CD4-positive, alpha-beta T cell treated with Interleukin-4 for 1 hour (primary cell): ENCODE measurements at places on chromosomes 3 and 15.

DNA sequence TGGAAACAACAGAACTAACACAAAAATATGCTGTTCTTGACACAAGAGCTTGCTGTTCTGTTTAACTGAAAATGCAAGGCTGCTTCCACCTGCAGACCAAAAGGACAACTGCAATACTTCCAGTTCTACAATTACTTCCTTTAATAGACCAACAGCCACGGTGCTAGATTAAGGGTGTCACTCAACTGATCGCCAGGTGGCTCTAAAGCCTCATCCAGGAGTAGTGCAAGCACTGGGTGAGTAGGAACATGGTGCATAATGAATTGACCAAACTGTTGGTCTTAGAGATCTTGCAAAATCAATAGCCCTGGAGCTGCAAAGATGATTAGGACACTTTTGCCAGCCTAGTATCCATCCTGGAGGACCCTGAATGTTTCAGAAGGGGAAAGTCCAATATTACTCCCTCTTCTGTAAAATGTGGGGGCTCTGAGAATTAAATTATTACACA lies 3.6 kb upstream of the CLDN16 start:
- DNase-seq: no peak

GRCh38 chr3:123383091-123384053 lies 65.5 kb downstream of the ADCY5 start:
- DNase-seq: no peak

GRCh38 chr3:148922467-148922866 lies 57.4 kb downstream of the CPA3 start:
- DNase-seq: no peak

- no peak for DNase-seq
Measured at GRCh38 chr3:129663930-129664646, 57.6 kb upstream of the PLXND1 start.

DNA sequence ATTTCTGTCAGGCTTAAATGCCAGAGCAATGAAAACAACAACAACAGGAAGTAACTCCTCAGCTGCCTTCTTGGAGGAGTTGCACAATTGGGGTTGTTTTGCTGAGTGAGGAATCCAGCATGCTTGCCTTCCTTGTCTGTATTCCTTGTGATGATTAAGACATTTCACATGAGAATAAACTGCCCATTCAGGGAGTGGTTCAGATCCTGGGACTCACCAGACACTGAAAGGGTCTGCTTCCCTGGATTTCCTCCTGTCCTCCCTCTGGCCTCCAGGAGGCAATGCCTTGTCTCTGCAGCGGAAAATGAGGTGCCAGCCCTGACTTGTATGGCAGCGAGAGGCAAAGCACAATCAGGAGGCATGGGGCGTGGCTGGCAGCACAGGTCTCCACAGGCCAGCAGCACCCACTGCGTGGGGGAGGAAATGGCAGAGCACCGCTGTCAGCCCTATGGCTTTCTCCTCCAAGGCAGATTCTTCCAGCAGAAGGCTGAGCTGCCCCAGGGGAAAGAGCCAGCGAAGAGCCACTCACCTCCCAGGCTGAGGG lies 41.5 kb downstream of the RBP2 start:
- no peak for DNase-seq

GRCh38 chr3:69558912-69559311 lies 173.0 kb upstream of the FRMD4B start:
- no peak for DNase-seq

DNA sequence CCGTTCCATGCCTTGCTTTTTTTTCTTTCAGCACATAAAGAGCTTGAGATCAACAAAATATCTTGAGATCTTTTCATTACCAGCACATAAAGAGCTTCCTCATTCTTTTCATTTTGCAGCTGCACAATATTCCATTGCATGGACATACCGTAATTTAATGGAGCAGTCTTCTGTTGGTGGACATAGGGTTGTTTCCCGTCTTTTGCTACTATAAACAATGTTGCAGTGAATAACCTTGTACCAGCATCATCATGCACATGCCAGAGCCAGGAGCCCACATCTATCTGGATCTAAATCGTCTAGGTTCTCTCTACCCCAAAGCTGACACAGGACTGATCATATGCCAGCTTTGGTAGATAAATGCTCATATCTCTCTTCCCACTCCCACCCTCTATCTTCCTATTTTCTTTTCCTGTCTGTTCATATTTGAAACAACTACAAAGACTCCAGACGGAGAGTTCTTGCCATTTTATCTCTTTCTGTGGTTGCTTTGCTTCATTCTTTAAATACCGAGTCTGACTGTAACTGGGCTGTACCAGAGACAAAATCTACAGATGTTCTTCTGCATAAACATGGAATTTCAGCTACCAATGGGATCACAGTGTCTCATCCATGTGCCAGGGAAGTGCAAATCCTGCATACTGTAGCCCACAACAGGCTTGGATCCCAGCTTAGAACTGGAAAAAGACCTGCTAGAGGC lies 47.1 kb upstream of the AKAP13 start:
- no peak for DNase-seq

GRCh38 chr3:72697717-72698116 lies 150.5 kb downstream of the SHQ1 start:
- no peak for DNase-seq

DNA sequence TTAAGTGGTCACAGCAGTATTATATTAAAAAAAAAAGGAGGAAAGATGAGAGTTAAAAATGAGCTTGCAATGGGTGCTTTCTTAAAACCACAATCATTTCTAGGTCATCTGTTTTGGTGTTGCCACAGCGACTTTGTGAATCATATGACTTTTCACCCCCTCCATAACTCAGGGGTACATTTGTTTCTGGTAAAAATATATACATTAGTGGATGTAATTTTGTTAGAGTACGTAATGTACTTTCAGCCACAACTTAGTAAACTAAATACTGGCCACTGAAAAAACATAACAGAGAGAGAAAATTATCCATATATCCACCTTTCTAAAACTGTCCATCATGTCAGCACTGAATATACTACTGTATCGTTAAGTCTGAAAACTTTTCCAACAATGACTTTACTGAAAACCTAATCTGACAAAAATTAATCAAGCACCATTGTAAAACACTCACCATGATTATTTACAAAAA lies 3.4 kb downstream of the ANKRD28 start:
- peak; percentile 64 for DNase-seq

DNA sequence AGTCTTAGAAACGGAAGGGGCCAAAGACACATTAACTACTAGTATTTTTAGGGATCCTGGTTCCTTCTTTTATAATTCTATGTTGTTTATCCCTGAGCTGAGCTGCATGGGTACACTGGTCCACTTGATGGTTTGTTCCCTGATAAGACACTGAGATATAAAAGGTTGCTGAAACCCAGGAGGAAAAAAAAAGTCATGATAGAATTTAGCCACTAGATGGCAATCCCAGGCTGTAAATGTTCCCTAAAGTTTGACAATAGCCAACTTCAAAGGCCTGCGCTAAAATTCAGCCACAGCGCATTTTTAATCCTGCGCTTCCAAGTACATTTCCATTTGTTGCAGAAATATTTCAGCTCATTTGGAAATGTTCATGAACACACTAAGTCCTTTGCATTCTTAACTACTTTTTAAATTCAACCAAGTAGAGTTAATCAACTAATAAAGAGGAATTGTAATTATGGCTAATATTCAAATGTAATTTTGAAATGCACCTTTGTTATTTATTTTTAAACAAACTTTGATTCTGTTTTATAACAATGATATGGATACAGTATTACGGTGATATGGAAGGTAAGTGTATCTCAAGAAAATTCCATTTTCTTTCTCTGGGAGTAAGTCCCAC lies 249.3 kb upstream of the FEZF2 start:
- DNase-seq: peak; percentile 12

DNA sequence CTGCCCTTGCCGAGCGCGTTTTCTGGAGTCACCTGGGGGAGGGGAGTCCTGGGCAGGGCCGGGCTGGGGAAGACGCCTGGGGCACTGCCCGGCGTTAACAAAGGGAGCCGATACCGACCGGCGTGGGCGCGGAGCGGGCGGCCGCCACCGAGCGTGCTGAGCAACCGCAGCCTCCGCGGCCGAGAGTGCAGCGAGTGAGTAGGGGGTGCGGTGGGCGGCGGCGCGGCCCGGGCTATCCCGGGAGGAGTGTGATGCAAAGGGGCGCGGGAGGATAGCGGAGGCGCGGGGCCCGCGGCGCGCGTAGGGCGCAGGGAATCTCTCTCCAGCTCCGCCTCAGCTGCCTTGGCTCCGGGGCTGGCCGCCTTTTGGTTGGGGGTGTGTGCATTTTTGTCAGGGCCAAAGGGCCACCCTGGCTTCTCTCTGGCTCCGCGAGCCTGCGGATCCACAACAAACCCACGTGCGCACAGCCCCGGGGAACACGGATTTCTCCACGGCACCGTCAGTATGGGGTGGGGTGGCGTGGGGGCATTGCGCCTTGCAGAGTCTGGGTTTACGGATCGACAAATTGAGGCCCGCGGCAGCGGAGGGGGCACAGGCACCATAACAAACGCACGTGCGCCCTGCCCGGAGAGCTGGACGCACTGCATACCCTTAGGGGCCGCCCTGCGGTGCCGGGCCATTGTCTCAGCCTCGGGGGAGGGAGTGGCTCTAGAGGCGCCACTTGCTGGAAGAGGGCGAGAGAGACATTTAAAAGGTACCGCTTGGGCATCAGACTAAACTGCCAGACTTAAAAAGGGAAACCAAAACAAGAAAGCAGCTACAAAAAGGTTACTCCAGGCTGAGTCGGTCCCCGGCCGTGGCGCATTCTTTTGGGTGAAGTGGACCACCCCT lies 560 bp downstream of the ST6GAL1 start:
- peak; percentile 80 for DNase-seq

GRCh38 chr3:33911525-33912322 lies 113.3 kb downstream of the PDCD6IP start:
- DNase-seq: no peak

GRCh38 chr15:81270781-81271491 lies 53.0 kb downstream of the STARD5 start:
- DNase-seq: no peak

DNA sequence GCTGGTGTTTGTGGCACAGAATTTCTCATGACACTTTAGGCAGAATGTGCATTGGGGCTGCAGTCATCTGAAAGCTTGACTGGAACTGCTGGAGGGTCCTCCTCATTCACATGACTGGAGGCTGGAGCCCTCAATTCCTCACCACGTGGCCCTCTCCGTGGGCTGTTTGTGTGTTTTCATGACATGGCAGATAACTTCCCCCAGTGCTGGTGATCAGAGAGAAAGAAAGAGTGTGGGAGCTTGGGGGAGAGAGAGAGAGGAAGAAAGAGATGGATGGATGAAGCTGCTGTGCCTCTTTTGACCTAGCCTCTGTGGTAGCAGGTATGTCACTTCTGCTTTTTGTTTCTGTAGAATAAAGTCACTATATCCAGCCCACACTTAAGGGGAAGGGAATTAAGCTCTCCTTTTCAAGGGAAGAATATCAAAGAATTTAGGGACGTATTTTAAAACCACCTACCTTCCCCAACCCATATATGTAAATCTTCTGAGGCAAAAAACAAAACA lies 169.6 kb upstream of the IL12A start:
- no peak for DNase-seq

DNA sequence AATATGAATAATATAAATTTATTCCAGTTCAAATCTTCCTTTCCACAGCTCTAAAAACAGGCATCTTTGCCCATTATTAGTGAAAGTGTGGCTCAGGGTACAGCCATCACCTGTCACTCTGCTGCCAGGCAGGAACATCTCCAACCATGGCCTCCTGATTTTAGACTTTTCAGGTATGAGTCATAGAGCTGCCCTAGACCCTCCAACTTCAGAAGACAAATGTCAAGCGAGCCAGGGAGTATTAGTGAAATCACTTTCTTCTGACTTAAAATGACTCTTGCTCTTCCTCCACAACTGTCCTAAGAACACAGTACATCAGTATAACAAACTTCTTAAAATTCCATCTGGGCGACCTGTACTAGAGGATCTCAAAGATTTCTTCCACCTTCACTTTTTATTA lies 78.1 kb upstream of the AKAP13 start:
- no peak for DNase-seq

DNA sequence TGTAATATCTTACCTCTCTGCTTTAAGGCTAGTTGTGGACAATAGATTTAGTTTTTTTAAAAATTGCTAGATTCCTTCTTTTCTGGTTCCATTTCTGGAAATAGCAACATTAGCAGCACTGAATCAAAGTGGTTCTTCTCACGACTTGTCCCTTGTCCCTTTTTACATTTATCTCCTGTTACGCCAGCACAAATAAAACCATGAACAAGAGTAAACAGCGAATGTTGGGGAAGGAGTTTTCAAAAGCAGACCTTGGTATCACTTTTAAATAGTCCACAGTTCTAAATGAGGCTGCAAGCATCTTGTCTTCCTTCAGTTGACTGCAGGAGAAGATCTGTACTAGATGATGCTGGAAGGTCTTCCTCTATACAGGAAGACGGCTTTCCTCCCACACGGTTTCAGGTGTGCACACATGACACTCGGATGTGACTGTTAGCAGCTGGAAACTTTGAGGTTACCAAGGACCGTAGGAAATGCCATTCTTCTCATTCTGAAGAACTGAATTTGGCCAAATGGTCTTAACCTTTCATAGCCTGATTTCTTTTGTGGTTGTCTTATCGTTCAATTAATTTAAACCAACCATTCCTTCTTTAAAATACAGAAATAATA lies 251.0 kb upstream of the ICE2 start:
- DNase-seq: peak; percentile 21

GRCh38 chr3:42852441-42852840 lies 23.2 kb downstream of the CYP8B1 start:
- DNase-seq: no peak

DNA sequence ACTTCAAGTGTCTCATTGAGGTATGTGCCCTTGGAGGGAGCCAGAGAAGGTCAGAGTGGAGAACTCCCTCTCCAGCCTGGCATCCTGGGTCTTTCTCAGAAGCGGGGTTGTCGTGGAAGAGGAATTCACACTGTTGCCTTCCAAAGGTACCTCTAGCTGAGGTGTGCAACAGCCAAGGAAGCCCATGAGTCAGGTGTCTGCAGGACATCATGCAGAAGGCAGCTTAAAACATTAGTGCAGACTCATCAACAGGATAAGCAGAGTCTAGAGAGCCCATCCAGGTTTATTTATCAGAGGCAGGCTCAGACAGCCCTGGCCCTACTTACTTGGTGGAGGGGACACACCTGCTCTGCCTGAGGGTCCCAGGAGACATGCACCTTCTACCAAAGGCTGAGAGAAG lies 95.6 kb upstream of the TPM1 start:
- no peak for DNase-seq

DNA sequence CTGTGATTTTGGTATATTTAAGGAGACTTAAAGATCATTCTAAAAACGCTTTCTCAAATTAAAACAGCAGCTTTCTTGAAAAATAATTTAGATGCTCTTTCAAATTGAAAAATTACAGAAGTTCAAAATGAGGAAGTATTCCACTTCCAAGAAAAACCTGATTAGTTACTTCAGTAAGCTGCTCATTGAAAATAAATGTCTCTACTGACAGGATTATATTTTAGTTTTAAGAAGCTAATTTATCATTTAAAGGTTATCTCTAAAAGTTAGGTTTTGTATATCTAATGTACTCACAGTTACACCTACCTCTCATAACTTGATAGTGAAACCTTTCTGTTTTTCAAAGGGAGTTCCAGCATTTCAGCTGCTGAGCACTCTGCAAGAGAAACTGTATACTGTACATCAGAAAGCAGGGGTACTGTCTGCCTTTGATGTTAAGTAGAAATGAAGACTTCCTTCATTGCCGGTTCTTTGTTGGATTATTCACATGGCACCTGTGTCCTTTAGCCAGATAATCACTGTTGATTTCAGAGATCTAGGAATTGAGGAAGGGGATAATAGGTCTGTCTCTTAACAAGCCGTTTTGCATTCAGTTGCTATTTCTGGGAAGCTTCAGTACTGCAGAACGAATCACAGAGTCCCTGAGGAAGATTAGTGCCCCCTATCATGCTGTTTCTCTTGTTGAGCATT lies 161.6 kb downstream of the TCF12 start:
- no peak for DNase-seq

GRCh38 chr15:53721334-53722087 lies 38.0 kb downstream of the WDR72 start:
- DNase-seq: no peak
